Upper lobe of right lung (tissue), 1 donor: ENCODE measurements at places on chromosomes 3 and 15. TPM values are rescaled to one million over a fixed set of nuclear protein-coding genes. Genes with fewer than 3 reads are reported as not detected.

GRCh38 chr3:82178291-82178690, 416.8 kb upstream of the GBE1 start:
- no peak for DNase-seq

DNA sequence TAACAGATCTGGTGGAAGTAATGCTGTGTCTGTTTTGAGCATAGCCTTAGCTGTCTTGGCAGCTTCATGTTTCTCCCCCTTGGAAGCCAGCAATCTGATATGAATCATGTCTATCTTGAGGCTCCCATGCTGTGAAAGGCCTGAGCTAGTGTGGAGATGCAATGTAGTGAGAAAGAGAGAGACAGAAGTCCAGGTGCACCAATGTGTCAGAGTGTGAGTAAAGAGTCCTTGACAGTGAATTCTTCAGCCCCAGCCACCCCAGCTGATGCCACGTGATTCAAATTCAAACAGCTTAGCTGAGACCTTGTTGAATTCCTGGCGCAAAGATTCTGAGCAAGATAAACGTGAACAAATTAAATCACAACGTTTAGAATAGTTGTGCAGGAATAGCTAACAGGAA, 704.2 kb downstream of the EDEM1 start:
- DNase-seq = no peak

DNA sequence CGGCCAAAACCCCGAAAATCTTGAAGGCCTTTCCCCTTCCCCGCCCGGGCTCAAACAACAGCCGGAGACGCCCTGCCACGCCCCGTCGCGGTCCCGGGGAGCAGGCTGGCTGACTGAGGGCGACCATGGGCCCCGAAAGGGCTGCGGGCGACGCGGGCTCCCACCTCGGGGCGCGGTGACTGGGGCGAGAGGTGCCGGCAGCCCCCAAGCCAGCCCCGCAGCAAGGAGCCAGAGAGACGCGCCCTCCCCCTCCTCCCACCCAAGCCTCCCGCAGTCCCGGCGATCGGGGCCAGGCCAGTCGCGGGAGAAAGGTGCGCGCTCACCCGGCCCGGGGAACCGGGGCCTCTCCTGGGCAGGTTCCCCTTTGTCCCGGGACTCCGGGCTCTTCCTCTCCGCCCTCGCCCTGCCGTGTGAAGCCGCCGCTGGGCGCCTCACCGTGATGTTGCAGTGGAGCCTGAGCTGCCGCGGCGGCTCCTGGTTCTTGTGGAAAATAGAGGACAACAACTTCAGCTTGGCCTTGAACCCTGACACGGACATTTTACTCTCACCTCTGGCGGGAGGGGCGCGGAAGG, 30.6 kb upstream of the ZSCAN2 start:
- peak; percentile 83 for DNase-seq

GRCh38 chr3:46129588-46130272, 78.4 kb downstream of the CCR1 start:
- no peak for DNase-seq

GRCh38 chr3:59660376-59660775, 610.6 kb upstream of the CFAP20DC start:
- DNase-seq = no peak

- no peak for DNase-seq
Measured at GRCh38 chr3:17431004-17431403, 311.4 kb downstream of the TBC1D5 start.

DNA sequence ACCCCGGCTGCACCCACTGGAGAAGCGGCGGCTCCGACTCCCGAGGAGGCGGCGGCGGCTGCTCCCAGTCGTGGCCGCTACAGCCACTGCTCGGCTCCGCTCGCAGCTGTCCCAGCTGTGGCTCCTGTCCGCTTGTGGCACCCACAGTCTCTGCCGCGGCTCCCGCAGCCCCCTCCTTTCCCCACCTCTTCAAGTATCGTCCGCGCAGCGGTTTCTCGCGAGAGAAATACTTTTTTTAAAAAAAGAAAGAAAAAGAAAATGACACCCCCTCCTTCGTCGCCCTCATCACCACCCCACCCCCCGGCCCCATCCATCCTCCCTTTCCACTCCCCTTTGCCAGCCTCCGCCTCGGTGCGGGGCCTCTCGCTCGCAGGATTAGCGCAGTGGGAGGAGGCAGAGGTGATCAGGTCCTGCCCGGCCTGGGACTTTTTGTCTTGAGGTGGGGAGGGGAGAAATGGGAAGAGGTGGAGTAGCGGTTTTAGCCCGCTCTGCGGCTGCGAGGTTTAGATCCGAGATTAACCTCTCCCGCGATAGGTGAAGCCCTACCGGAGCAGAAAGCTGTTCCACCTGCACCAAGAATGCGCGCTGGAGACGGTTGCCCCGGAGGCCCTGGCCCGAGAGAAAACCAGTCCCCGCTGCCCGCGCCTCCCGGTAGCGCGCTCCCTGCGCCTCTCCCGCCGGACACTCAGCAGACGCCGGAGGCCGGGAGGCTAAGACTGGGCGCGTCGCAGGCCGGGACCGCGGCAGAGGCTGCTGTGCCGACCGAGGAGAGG, at the start of gene FBN1:
Gene FBN1 (minus strand): TSS at position 152 of the 773 bp plus-strand sequence. CDS start 940 bp downstream, outside the sequence.
- DNase-seq = peak; percentile 66

GRCh38 chr15:54227569-54227968, 249.3 kb downstream of the UNC13C start:
- no peak for DNase-seq

GRCh38 chr3:101643861-101644613, 32.9 kb downstream of the ZBTB11 start:
- DNase-seq = no peak

GRCh38 chr3:62577153-62577552, 203.8 kb upstream of the FEZF2 start:
- no peak for DNase-seq

GRCh38 chr3:22907161-22907780, 295.9 kb upstream of the UBE2E2 start:
- no peak for DNase-seq

- no peak for DNase-seq
Measured at GRCh38 chr15:77625376-77625775, 7.3 kb downstream of the LINGO1 start.

GRCh38 chr3:161567577-161568361, 71.2 kb downstream of the OTOL1 start:
- no peak for DNase-seq

DNA sequence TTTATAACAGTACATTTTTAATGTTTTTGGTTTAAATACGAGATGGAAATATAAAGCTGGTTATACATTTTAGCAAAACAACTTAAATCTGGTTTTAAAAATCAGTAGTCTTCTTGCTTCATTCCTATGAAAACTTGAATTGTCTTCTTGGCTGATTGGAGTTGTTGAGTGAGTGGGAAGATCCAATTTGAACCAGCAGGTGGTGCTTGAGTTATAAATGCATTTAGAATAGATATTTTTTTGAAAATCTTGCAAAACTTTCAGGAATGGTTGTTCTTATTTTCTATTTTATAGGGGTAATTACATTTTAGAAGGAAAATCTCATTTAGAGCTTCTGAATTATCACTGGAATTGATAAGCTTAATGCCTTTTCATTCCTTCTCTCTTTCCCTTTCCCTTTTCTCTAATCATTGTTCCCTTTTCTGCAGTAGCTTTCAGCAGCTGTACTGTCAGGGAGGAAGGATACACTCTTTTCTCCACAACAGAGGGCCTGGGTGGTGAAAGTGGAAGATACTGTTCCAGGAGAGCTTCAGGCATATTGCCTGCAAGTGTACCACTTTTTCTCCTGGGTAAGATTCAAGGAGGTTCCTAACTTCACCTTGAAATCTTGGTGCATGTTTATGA, 335.6 kb downstream of the NLGN1 start:
- DNase-seq = no peak

GRCh38 chr3:4398941-4399245, 68.2 kb downstream of the SUMF1 start:
- no peak for DNase-seq

GRCh38 chr15:41811432-41812195, 16.3 kb upstream of the JMJD7 start:
- peak; percentile 89 for DNase-seq

GRCh38 chr15:43775411-43775965, 1.3 kb downstream of the ELL3 start:
- peak; percentile 48 for DNase-seq

DNA sequence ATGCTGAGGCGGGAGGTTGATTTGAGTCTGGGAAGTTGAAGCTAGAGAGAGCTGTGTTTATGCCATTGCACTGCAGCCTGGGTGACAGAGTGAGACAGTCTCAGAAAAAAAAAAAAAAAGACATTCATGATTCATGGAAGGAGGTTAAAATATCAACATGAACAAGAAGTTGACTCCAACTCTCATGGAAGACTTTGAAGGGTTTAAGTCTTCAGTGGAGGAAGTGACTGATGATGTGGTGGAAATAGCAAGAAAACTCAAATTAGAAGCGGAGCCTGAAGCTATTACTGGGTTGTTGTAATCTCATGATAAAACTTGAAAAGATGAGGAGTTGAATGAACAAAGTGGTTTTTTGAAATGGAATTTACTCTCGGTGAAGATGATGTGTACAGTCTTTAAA, 491.8 kb downstream of the SQOR start:
- DNase-seq = no peak

- no peak for DNase-seq
Measured at GRCh38 chr3:123092243-123092642, 25.4 kb downstream of the PDIA5 start.

The ANKDD1A gene
- 6.0 TPM for total RNA-seq

The CKMT1B gene
- 0.84 TPM for total RNA-seq

The CNTN3 gene
- 1.6 TPM for total RNA-seq

The ZKSCAN7 gene
- total RNA-seq = 3.6 TPM

The SLC12A8 gene
- 11.8 TPM for total RNA-seq

The PLA2G4E gene
- 1.5 TPM for total RNA-seq

The PCNP gene
- total RNA-seq = 141 TPM

The DPPA2 gene
- total RNA-seq = not detected
